ENCODE measurements at places on chromosomes 6 and 20. TPM values are rescaled to one million over a fixed set of nuclear protein-coding genes. Genes with fewer than 3 reads are reported as not detected.
A peak's percentile ranks its signal among the peaks of the same experiment; 100 is the strongest.

GRCh38 chr20:40335437-40335836 lies 353.6 kb downstream of the MAFB start:
- no peak overlapping the region for H3K27ac ChIP-seq
- H3K36me3 ChIP-seq = no peaks in the 10 kb centered on the region
- DNase-seq = no peak
- H3K4me3 ChIP-seq = no peak overlapping the region

DNA sequence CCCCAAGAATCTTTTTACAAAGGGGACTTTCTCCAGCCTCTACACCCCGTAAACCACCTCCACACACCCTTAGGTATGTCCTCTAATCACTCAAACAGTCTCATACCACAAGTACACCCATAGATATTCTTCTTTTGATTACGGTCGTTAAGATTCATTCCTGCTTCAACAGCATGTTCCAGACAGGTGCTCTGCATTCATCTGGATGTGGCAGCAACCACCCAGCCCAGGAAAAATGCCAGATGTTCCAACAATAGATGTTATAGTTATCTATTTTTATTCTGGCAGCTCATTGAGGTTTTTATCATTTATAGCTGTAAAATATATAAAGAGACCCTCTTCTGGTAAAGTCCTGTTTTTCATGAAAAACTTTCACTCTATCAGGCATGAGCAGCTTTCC lies 60.7 kb downstream of the SIM1 start:
- H3K4me1 ChIP-seq = no peaks in the 10 kb centered on the region
- H3K36me3 ChIP-seq = no peaks in the 10 kb centered on the region
- H3K27me3 ChIP-seq = no peaks in the 10 kb centered on the region
- no peak for DNase-seq

Gene PRDM1
- 33.6 TPM for total RNA-seq

DNA sequence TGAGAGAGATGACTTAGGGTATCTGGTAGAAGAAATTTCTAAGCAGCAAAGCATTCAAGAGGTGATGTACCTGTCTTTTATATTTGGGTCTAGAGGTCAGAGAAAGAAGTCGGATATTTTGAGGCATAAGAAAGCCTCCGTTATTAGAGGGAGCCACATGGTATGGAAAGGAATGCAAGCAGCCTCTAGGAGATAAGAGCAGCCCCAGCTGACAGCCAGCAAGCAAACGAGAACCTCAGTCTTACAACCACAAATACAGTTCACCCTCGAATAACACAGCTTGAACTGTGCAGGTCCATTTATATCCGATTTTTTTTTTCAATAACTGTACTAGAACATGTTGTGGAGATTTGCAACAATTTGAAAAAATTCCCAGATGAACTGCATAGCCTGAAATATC lies 190.7 kb upstream of the VGLL2 start:
- no peak for DNase-seq
- H3K4me3 ChIP-seq = no peak overlapping the region
- no peaks in the 10 kb centered on the region for H3K4me1 ChIP-seq
- H3K36me3 ChIP-seq = no peaks in the 10 kb centered on the region

GRCh38 chr20:5657190-5657875 lies 92.9 kb upstream of the SHLD1 start:
- H3K4me3 ChIP-seq = no peak overlapping the region
- no peaks in the 10 kb centered on the region for H3K36me3 ChIP-seq
- H3K27ac ChIP-seq = peak overlapping the region; percentile 83
- H3K27me3 ChIP-seq = no peaks in the 10 kb centered on the region
- peaks cover 61% of the 10 kb centered on the region for H3K4me1 ChIP-seq

- DNase-seq = no peak
- peak overlapping the region; percentile 39 for H3K4me3 ChIP-seq
- H3K36me3 ChIP-seq = no peaks in the 10 kb centered on the region
- H3K27me3 ChIP-seq = no peaks in the 10 kb centered on the region
Measured at GRCh38 chr6:150417899-150418826, 49.4 kb downstream of the IYD start.

DNA sequence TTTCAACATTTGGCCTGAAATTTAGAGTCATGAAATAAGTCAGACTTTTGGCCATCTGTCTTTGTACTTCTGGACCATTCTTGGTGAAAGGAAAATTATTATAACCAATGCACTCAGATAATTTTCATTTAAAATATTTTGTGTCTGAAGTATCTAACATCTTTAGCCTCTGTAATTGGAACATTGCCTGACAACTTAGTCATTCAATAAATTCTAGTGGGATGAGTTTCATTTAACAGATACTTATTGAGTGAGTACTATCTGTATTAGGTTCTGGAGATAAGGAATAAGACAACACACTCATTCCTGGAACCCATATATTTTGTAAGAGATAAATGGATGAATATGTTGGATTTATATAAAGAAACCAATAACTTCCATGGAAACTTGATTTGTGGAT lies 536.0 kb downstream of the BCKDHB start:
- H3K4me1 ChIP-seq = no peaks in the 10 kb centered on the region
- DNase-seq = no peak

GRCh38 chr20:945841-946240 lies 29.7 kb upstream of the ANGPT4 start:
- peaks cover 27% of the 10 kb centered on the region for H3K27me3 ChIP-seq
- no peaks in the 10 kb centered on the region for H3K36me3 ChIP-seq
- H3K27ac ChIP-seq = no peak overlapping the region

DNA sequence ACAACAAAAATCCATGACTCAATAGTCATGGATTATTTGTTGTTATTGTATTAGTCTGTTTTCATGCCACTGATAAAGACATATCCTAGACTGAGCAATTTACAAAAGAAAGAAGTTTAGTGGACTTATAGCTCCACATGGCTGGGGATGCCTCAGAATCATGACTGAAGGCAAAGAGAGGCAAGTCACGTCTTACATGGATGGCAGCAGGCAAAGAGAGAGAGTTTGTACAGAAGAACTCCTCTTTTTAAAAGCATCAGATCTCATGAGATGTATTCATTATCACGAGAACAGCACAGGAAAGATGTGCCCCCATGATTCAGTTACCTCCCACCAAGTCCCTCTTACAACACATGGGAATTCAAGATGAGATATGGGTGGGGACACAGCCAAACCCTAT lies 144.3 kb upstream of the PLCB4 start:
- H3K4me3 ChIP-seq = no peak overlapping the region
- H3K27ac ChIP-seq = no peak overlapping the region
- no peak for DNase-seq
- H3K36me3 ChIP-seq = no peaks in the 10 kb centered on the region

- H3K27ac ChIP-seq = no peak overlapping the region
- no peak for DNase-seq
- peaks cover 9% of the 10 kb centered on the region for H3K36me3 ChIP-seq
- H3K4me1 ChIP-seq = no peaks in the 10 kb centered on the region
- no peaks in the 10 kb centered on the region for H3K27me3 ChIP-seq
Measured at GRCh38 chr6:89948876-89949275, 54.6 kb downstream of the GJA10 start.

DNA sequence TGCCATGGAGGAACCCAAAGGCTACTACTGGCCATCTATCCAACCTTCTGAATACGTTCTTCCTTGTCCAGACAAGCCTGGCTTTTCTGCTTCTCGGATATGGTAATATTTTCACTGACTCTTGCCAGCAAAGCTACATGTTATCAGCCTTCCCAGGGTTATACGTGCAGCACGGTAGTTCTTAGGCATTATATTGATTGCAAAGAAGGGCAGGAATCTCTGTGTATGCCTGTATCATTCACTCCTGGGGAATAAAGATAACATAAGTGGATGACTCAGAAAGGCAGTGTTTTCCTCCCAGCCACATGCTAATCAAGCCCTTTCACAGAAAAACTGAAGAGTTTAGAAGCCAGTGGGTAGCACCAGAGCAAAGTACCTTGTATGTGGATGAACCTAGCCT lies 98.7 kb downstream of the ADGRG6 start:
- no peaks in the 10 kb centered on the region for H3K27me3 ChIP-seq
- no peak overlapping the region for H3K4me3 ChIP-seq
- no peak for DNase-seq
- H3K27ac ChIP-seq = no peak overlapping the region
- H3K4me1 ChIP-seq = no peaks in the 10 kb centered on the region

DNA sequence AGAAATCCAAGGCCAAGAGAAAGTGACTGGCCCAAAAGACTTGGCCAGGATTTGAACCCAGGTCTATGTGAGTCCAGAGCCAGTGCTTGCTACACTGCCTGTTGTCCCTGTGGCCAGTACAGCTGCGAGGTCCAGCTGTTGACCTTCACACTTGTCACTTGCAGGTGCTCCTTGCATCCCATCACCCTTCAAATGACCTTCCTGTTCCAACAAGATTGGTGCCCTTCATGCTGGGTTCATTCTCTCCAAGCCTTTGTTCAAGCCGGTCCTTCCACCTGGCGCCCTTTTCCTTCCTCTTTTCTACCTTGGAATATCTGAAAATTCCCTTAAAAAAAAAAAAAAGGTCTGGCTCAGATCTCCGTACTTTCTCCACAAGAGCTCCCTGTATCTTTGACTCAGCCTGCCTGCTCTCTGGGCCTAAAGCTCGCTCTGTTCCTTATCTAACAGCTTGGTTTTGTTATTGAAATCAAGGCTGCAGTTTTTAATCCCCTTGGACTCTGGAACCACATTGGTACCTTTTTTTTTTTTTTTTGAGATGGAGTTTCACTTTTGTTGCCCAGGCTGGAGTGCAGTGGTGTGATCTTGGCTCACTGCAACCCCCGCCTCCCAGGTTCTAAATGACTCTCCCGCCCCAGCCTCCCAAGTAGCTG lies 22.2 kb upstream of the MRPS18A start:
- H3K27me3 ChIP-seq = no peaks in the 10 kb centered on the region
- no peak for DNase-seq
- H3K27ac ChIP-seq = no peak overlapping the region
- no peak overlapping the region for H3K4me3 ChIP-seq

Gene RNF144B
- total RNA-seq = 10.4 TPM

GRCh38 chr6:129186988-129187387 lies 304.1 kb downstream of the LAMA2 start:
- H3K4me3 ChIP-seq = no peak overlapping the region
- no peaks in the 10 kb centered on the region for H3K4me1 ChIP-seq
- no peaks in the 10 kb centered on the region for H3K36me3 ChIP-seq
- no peaks in the 10 kb centered on the region for H3K27me3 ChIP-seq
- no peak overlapping the region for H3K27ac ChIP-seq

- peaks cover 21% of the 10 kb centered on the region for H3K27me3 ChIP-seq
- no peak overlapping the region for H3K4me3 ChIP-seq
Measured at GRCh38 chr20:1418350-1418749, 25.5 kb upstream of the FKBP1A start.

Gene STMND1
- not detected for total RNA-seq

DNA sequence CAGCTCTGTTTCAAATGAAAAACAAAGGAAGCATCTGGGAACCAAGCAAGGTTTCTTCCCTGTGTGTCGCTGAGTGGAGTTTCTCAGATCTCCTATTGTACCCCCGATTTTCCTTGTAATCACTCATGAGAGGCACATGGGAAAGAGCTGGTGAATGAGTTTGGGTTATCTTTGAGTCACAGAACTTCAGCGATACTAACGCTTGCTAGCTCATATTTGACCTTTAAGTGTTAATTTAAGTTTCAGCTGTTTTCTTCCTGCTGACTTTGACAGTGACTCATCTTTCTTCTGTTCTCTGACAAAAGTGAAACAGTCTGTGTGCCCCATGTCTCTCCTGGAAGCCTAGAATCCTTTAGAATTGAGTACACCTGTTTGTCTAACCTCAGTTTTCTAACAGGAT lies 261.1 kb upstream of the RGS17 start:
- no peak overlapping the region for H3K4me3 ChIP-seq
- no peaks in the 10 kb centered on the region for H3K36me3 ChIP-seq
- DNase-seq = no peak

GRCh38 chr20:2748551-2749342 lies 51.7 kb downstream of the CPXM1 start:
- no peak overlapping the region for H3K4me3 ChIP-seq
- no peak overlapping the region for H3K27ac ChIP-seq
- peaks cover 20% of the 10 kb centered on the region for H3K4me1 ChIP-seq
- no peak for DNase-seq

- no peaks in the 10 kb centered on the region for H3K36me3 ChIP-seq
- no peak overlapping the region for H3K4me3 ChIP-seq
- DNase-seq = no peak
Measured at GRCh38 chr20:53839423-53840176, 230.8 kb downstream of the BCAS1 start.

Gene DNMT3B
- 0.68 TPM for total RNA-seq

DNA sequence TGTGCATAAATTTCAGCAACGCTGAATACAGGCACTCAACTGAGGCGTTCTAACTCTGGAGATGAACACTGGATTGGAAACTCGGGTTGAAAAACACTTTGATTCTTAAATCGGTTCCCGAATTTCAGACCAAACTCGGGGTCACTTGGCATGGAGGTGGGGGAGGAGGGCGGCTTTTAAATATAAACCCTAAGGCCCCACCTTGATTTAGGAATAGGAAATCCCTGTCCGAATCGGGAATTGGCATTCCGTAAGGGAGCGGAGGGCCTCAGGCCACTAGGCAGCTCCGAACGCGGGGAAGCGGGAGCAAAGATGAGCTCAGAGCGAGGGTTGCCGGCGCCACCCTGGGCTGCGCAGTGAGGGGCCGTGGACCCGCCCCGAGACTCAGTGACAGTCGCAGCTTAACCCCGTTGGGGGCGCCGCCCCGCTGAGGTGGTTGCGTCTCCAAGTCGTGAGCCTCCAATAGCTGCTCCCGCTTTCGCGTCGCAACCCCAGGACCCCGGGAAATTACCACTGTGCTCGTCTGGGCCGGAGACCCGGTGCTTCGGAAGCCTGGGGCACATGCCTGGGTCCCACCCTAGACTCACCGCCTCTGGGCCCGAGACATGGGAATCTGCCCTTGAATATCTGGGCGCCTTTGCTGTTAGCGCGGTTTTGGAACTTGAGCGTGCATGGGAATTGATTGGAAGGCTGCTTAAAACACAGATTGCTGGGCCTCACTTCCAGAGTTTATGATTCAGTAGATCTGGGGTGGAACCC lies 4.6 kb upstream of the SIM1 start:
- H3K27ac ChIP-seq = no peak overlapping the region
- no peak overlapping the region for H3K4me3 ChIP-seq
- H3K4me1 ChIP-seq = peaks cover 10% of the 10 kb centered on the region
- peaks cover 31% of the 10 kb centered on the region for H3K27me3 ChIP-seq

DNA sequence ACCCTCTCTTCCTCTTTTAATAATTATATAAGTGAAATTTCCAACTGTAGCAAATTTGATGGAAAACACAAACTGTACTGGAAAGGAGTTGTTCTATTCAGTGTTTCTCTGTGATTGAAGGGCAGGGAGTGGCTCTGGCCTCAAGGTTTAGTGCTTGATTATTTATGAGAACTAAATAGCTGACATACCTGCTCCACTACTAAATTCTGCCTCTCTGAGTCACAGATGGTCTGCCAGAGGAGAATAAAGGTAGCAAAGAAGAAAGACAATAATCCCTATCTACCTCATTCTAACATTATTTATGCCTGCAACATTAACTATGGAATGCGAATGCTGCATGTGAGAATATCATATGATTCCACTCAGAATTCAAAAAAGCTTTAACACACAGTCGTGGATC lies 9.3 kb downstream of the BMP5 start:
- no peak overlapping the region for H3K4me3 ChIP-seq
- H3K27ac ChIP-seq = no peak overlapping the region
- DNase-seq = no peak
- H3K36me3 ChIP-seq = no peaks in the 10 kb centered on the region
- H3K4me1 ChIP-seq = no peaks in the 10 kb centered on the region

- no peak overlapping the region for H3K4me3 ChIP-seq
- no peaks in the 10 kb centered on the region for H3K27me3 ChIP-seq
- H3K36me3 ChIP-seq = peaks cover 45% of the 10 kb centered on the region
Measured at GRCh38 chr20:45951925-45952834, 17.7 kb downstream of the PCIF1 start.

- no peaks in the 10 kb centered on the region for H3K27me3 ChIP-seq
- H3K36me3 ChIP-seq = no peaks in the 10 kb centered on the region
- no peaks in the 10 kb centered on the region for H3K4me1 ChIP-seq
Measured at GRCh38 chr6:167968091-167968490, 29.4 kb upstream of the KIF25 start.

Gene BPIFA1
- not detected for total RNA-seq

Measured in esophagus squamous epithelium (tissue), 5 donors.